ENCODE measurements at places on chromosomes 6 and 20. TPM values are rescaled to one million over a fixed set of nuclear protein-coding genes. Genes with fewer than 3 reads are reported as not detected.

GRCh38 chr20:40232756-40233155 lies 456.3 kb downstream of the MAFB start:
- no peak for DNase-seq

- DNase-seq: no peak
Observed at GRCh38 chr20:63322933-63323273, 29.9 kb downstream of the COL20A1 start.

DNA sequence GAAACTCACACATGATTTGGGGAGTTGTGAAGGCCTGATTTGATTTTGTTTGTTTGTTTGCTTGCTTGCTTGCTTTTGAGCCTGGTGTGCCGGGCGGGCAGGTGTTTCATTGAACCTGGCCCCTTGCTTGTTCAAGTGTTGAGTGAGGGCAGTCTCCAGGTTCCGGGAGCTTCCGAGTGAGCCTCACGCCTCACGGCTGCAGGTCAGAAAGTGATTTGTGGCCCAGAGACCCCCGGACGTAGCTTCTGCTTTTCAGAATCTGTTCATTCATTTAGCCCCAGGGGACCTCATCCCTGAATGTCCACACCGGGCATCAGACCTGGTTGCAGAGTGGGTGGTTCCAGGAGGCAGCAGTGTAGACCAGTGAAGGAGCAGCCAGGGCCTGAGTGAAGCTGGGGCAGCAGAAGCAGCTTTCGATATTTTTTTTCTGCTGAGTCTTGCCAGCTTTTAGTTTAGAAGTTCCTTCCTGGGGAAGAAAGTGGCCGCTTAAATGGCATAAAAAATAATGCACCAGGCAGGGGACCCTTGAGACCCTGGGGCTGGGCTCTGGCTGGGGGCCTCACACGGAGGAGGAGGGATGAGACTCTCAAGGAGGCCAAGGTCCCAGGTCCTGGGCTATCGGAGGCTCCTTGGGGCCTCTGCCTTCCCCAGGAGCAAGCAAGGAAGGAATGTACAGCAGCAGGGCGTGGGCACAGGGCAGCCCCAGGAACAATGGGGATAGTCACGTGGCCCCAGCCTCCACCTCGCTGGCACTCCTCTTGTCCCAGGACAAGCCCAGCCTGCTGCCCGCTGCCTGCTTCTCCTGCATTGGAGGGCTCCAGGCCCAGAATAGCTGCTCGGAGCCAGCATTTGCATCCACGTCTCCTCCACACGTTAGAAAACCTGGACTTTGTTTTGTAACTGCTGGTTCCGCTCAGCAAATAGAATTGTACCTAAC lies 89.2 kb upstream of the BHLHE23 start:
- no peak for DNase-seq

- no peak for DNase-seq
Observed at GRCh38 chr6:3888153-3888957, 39.2 kb downstream of the FAM50B start.

Gene ULBP2
- total RNA-seq: 7.4 TPM

Measured in MG63 (cell line).